ENCODE measurements at places on chromosomes 5 and 9.

- no peak for DNase-seq
Observed at GRCh38 chr9:112863214-112863613, 27.5 kb downstream of the SLC46A2 start.

- no peak for DNase-seq
Observed at GRCh38 chr5:158466191-158466590, 607.2 kb upstream of the CLINT1 start.

DNA sequence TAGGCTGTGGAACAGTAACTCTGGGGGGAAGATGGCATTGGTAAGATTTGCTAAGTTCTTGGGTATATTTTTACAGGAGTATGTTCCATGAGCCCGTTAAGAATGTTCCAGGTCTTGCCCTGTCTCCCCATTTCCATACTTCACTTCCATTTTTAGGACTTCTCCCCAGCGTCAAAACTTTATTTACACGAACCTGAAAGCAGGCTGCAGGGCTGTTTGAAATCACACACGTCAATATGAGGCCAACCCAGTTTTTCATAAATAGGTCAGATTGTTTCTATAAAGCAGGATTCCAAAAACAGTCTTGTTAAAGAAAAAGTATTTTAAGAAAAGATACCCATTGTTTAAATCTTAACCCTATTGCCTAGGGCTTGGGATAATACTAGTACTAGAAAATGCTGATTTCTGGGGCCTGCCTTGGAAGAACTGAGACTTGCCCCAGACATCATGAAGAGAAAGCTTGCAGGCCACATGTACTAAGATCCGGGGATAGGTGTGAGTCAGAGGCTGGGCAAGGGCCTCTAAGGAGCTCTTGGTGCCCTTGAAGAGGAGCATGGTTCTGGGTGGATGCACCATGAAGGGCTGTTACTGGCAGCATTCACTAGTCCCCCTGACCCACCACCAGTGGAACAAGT lies 24.2 kb downstream of the TRIO start:
- DNase-seq: no peak

- no peak for DNase-seq
Observed at GRCh38 chr5:60497706-60498500, 202.1 kb downstream of the DEPDC1B start.

- DNase-seq: no peak
Observed at GRCh38 chr5:110169461-110169860, 479.7 kb downstream of the MAN2A1 start.

DNA sequence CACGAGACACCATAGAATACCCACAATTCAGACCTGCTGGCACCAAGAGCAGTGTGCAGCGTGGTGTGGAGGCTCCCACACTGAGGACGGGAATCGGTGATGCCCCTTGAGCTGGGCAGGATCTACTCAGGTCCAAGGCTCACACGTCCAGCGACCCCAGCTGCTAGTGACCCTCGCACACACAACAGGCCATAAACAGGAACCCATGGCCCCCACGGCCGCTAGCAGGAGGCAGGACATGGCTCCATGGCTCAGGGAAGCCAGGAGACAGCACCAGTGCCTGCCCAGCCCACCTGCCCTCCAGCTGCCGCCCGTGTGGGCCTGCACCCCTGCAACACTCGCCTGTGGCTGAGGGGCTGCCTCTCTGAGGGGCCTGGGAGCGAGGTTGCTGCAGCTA lies 43.4 kb upstream of the SLC9A3 start:
- DNase-seq: no peak

- no peak for DNase-seq
Observed at GRCh38 chr5:157198277-157198986, 17.8 kb downstream of the ITK start.

- no peak for DNase-seq
Observed at GRCh38 chr5:167899490-167900070, 391.9 kb upstream of the WWC1 start.

GRCh38 chr9:87518702-87519335 lies 21.2 kb downstream of the DAPK1 start:
- DNase-seq: peak; percentile 74

- DNase-seq: no peak
Observed at GRCh38 chr5:125245216-125245615, 498.8 kb upstream of the ZNF608 start.

DNA sequence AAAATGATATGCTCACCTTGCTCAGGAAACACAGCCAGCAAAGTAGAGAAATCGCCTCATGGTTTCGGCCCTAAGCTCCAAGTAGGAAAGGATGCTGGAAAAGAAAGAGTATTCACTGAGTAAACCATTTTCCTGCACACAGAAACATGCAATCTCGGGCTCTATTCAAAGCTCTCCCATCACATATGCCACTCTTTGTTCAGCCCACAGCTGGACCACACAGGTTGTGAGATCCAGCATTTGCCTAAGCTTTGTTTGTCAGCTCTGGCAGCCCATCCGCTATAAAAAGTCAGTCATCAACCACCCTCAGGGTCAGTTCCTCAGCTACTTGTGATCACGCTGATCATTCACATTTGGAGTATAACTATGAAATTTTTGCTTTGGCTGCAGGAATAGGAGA lies 96.5 kb upstream of the SMARCA2 start:
- no peak for DNase-seq

DNA sequence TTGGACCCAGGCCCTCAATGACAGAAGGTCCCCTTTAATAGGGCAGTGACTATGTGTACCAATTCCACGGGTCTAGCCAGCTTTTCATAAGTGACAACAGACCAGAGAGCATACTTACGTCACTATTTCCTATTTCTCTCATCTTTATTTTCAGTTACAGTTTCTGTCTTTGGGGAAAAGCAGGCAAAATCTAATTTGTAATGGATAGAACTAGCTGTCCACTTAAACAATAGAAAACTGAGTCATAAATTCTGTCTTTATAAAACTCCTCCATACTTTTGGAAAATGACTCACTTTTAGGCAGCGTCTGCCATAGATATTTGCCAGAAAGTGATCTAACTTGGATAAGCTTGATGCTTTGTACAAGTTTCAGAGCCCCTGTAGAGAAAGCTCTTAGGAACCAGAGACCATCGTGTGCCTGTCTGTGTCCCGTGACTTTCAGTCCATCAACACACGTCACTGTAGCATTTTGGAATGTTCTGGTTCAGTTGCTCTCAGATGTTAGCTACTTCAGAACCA lies 101.9 kb downstream of the F2RL2 start:
- DNase-seq: no peak

GRCh38 chr9:33620738-33621439 lies 96.8 kb downstream of the ANKRD18B start:
- DNase-seq: no peak

DNA sequence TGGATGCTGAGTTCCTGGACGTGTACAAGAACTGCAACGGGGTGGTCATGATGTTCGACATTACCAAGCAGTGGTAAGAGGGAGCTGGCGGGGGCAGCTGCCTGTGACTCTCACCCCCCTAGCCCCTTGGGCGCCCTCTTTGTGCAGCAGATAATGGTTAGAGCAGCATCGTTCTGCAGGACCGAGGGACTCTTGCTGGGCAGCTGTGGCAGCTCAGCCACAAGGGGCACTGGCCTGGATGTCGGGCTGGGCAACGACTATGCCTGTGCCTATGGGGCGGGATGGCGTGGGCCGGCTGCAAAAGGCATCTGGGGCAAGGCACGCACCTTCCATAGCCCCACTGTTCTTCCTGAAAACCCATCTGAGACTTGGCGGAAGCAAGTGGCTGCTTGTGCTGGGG lies 12.9 kb upstream of the AJM1 start:
- DNase-seq: peak; percentile 50

DNA sequence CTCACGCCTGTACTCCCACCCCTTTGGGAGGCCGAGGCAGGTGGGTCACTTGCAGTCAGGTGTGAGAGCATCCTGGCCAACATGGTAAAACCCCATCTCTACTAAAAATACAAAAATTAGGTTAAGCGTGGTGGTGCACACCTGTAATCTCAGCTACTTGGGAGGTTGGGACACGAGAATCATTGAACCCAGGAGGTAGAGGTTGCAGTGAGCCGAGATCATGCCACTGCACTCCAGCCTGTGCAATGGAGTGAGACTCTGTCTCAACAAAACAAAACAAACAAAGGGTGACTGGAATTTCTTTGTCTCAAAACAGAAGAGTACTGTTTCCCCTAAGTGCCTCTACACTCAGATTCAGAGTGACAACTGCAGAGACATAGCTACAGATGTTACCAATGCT lies 116.1 kb downstream of the AP3B1 start:
- no peak for DNase-seq

DNA sequence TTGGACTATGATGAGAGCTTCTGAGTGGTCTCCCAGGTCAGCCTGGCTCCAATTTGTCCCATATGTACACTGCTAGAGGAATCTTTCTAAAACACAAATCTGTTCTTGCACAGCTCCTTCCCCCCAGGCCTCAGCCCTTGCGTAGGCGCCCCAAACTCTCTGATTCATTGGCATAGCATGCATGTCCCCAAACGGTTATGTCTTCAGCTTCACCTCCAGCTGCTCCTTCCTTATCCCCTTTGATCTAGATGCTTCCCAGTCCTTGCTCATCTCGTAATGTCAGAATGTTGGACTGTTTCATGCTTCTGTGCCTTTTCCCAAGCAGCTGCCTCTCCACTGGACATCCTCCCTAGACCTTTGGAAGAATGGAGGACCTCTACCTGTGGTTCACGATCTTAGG lies 60.1 kb upstream of the BASP1 start:
- no peak for DNase-seq

- DNase-seq: no peak
Observed at GRCh38 chr5:78500028-78500427, 139.6 kb downstream of the SCAMP1 start.

DNA sequence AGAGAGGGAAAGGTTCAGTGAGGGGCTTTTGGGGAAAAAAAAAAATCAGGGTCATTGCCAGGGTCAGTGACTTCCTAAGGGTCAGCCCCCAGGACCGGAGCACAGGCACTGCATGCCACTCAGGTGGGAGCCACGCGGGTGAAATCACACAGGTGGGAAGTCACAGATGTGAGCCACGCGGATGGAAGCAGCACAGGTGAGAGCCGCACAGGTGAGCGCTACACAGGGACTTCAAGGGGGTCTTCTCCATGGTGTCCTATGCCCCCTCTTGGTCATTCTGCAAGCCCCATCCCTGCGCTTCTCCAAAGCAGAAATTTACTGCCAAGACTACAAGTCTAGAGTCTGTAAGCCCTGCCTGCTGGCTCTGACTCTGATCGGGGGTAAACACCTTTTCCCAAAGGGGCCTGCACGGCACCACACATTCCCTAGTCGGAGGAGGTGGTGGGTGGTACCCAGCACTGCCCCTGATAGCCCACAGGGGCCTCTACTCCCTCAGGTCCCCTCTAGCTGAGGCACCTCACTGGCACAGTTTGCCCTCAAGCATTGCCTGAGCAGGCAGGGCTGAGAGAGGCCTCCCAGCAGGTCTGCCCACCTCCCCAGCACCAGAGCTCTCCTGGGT lies 18.3 kb upstream of the OBP2B start:
- DNase-seq: no peak

- peak; percentile 27 for DNase-seq
Observed at GRCh38 chr9:100099722-100100042, 639 bp downstream of the INVS start.

GRCh38 chr9:120438836-120439546 lies 141.0 kb downstream of the CDK5RAP2 start:
- no peak for DNase-seq

- DNase-seq: no peak
Observed at GRCh38 chr5:169563369-169563768, 20.2 kb upstream of the SPDL1 start.

GRCh38 chr9:116694785-116695291 lies 7.7 kb downstream of the TRIM32 start:
- DNase-seq: no peak

- no peak for DNase-seq
Observed at GRCh38 chr5:122434205-122434970, 122.4 kb downstream of the SNCAIP start.

GRCh38 chr5:151196556-151197290 lies 27.2 kb downstream of the CCDC69 start:
- peak; percentile 33 for DNase-seq

DNA sequence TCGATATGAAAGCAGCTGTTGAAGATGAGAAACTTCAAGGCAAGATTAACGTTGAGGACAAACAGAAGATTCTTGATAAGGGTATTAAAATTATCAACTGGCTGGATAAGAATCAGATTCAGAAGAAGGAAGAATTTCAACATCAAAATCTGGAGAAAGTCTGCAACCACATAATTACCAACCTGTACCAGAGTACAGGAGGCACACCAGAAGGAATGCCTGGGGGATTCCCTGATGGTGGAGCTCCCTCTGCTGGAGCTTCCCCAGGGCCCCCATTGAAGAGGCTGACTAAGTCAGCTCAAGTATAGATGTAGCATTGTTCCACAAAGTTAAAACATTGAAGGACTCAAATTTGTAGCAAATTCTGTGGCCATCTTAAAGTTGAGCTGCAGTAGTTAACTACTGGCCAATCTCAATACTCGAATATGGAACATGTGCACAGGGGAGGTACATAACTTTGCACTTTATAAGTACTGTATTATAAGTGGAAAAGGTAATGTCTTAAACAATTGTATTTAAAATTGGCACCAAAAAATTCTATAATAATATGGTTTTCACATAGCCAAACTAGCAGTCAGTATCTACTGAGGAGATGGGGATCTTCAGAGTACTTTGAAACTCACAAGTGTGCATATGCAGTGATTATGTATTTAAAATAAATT lies 237.5 kb downstream of the CHSY3 start:
- DNase-seq: peak; percentile 38

DNA sequence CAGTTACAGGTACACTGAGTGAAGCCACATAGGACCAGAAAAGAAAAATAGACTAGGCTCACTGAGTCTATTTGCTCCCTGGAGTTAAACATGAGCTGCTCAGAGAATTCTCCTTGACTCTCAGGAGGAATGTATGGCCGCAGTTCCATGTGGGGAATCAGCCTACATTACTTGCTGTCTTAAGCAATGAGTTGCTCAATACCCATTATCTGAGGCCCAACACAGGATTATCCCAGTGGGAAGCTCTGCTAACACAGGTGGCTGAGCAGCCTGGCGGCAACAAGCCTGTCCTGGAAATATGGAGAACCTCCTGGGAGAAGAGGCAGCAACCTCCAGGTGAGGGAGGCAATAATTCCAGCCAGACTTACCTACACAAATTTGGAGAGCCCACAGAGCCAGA lies 177.5 kb upstream of the NREP start:
- no peak for DNase-seq

GRCh38 chr5:149210968-149211490 lies 60.6 kb upstream of the AFAP1L1 start:
- DNase-seq: no peak

DNA sequence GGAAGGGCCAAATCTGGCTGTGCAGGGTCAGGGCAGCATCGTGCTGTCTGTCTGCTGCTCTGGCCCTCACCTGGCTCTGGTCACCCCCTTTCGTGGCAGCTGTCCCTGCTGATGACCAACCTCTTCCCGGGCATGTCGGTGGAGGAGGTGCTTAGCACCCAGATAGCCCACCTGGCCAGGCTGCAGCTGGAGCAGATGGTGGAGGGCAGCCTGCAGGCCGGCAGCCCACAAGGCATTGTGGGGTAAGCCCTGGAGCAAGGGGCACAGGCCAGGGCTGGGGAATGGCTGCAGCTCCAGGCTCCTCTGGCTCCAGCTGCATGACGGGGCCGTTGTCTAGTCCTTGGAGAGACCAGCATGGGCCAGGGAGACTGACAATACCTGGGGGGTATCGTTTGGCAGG lies 8.2 kb downstream of the TOR2A start:
- DNase-seq: no peak
